Adipocyte (in vitro differentiated cells): ENCODE measurements at places on chromosomes 1 and 21.

- no peak for DNase-seq
Observed at GRCh38 chr1:101198842-101199636, 37.8 kb upstream of the S1PR1 start.

- DNase-seq = no peak
Observed at GRCh38 chr1:101728029-101728428, 268.7 kb downstream of the OLFM3 start.

GRCh38 chr21:44985441-44986401, 45.9 kb downstream of the SLX9 start:
- DNase-seq = no peak

DNA sequence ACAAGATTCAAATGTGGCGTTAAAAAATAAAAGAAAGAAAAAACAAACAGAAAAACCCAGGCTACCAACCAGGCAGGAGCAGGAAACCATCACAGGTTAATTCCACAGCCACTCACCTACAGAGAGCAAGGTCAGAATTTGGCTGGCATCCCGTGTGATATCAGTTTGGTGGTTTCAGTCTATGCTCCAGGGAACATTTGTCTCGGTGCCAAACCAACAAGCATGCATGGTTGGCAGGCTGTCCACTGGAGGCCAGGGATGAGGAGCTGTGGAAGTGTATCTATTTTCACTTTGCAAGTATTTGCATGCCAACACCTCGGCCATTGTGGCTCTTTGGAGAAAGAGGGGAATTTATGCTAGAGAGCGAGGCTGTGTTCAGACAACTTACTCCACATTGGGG, 53.1 kb upstream of the PROX1 start:
- DNase-seq = no peak

GRCh38 chr1:158153179-158153578, 27.5 kb upstream of the CD1D start:
- DNase-seq = no peak

GRCh38 chr1:104238991-104239390, 489.3 kb downstream of the AMY1C start:
- DNase-seq = peak; percentile 0

DNA sequence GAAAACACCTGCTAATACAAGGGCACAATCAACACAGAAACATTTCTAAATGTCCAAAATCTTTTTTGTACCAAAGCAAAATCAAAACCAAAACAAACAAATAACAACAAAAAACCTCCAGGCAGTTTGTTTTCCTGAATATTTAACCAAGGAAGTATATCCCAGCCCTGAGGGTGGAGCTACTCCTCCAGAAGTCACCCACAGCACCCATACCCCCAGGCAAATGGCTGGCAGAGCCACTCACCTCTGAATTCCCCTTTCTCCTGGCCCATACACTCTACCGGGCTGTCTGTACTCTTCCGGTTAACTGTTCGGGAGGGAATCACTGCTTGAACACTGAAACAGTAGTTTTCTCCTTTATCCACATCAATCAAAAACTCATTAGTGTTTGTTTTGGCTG, 9.5 kb downstream of the F3 start:
- DNase-seq = no peak

- no peak for DNase-seq
Observed at GRCh38 chr1:27744556-27744955, 18.8 kb downstream of the FAM76A start.

DNA sequence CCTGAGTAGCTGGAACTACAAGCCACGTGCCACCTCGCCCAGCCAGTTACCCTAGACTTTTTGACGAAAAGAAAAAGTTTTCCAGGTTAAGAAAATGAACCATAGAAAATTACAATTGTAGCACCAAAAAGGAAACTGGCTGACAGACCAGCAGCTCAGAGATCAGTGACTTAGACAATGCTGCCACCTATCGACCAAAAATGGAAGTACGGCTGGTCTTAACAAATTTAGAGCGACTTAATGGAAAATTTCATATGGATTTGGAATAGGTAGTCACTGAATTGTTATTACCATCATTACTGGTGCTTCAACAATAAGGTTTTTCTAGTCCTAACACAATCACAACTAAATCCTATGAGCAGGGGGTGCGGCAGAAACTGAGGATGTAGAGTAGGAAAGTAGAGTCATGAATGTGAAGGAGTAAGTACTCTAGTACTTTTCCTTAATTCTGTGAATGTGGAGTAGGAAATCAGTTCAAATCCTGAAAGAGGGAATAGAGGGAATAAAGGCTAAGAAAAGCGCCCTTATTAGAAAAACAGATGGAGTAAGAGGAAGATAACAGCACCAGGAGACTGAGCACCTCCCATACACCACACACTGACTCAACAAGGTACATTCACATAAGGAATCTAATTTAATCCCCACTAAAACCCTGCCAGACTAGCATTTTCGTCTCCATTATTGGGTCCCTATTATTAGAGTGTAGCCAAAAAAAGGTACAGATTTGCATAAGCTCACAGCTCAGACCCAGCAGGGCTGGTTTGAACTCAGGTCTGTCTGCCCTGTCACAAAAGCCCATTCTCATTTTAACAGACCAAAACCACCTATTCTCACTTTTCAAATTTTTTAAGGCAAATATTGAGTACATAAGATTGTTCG, 37.9 kb upstream of the MGST3 start:
- DNase-seq = peak; percentile 88

- DNase-seq = peak; percentile 20
Observed at GRCh38 chr1:53153752-53154151, 11.3 kb upstream of the SLC1A7 start.

GRCh38 chr1:27161594-27161993, 6.7 kb upstream of the SLC9A1 start:
- no peak for DNase-seq

DNA sequence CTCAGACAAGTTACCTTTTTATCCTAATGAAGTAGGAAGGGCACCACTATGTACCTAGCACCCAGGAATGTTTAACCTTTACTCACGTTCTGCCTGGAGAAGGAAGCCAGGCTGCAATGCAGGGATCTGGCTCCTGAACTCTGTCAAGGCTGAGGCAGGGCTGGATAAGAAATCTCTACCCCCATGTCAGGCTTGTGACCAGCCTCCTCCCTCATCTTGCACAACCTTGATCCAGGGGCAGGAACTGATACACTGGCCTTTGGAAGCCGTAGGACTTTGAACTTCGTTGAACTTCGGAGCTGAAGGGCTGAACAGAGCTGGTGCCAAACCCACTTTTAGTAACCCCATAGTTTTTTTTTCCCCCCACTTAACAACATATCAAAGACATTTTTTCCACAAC, 8.0 kb upstream of the AKR1A1 start:
- no peak for DNase-seq

- no peak for DNase-seq
Observed at GRCh38 chr21:34819357-34819999, 150.7 kb downstream of the CLIC6 start.

GRCh38 chr1:183276386-183277080, 90.5 kb downstream of the LAMC2 start:
- DNase-seq = no peak

- no peak for DNase-seq
Observed at GRCh38 chr1:2906085-2906484, 104.6 kb upstream of the TTC34 start.

DNA sequence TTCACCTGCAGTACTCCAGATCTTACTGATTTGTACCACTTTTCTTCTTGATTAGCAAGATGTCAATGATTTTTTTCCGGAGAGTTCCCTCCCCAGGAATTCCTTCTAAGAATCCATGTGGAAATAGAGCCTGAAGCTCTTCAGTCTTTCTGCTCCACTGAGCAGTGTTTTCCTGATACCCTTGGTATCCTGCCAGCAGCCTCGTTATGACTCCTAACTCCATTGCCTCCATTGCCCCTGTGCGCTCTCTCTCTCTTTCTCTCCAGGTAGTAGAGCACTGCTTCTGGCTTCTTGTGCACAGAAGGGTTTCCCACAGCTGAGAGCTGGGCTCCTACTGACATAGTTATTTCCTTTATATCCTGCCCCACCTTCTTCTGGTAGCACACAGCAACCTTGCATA, 12.2 kb downstream of the UBE2U start:
- no peak for DNase-seq

DNA sequence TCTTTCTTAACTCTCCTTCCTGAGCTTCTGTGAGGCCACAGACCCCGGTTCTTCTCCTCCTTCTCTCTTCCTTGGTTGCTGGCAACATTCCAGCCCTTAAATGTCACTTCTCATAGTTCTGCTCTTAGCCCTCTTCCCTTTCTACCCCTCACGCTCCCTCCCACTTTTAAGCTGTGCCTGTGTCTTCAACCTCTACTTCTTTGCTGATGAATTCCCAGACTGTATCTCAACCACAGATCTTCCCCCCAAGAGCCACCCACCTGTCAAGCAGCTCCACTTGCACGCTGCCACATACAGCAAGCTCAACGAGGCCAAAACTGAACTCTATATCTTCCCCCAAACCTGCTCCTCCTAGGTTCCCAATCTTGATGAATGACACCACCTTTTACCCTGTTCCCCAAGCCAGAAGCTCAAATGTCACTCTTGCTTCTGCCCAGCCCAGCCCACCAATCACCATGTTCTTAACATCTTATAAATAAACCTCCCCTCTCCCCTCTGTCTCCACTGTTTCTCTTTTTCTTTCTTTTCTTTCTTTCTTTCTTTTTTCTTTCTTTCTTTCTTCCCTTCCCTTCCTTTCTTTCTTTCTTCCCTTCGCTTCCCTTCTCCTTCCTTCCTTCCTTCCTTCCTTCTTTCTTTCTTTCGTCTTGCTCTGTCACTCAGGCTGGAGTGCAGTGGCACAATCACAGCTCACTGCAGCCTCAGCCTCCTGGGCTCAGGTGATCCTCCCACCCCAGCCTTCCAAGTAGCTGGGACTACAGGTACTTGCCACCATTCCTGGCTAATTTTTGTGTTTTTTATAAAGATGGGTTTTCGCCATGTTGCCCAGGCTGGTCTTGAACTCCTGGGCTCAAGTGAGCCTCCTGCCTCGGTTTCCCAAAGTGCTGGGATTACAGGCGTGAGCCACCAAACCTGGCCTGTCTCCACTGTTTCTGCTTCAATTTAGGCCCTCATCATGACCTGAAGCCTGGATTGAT, 19.8 kb upstream of the PTP4A2 start:
- DNase-seq = no peak

DNA sequence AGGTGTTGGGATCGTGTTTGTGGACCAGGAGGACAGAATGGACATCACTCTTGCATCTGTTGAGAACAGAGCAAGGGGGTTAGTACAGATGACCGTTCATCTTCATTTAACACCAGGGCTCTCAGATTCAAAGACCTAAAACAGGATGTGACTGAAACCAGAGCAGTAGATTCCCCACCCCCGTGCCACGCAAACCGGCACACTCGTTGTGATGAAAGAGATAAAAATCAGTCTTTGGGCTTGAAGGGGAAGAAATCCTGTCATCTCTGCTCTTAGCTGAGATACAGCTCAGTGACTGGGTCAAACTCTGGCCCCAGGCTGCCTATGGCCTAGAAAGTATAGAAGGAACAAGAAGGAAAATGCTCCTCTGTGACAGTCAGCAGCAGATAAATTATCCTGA, 146.2 kb upstream of the KRTAP19-8 start:
- DNase-seq = no peak

DNA sequence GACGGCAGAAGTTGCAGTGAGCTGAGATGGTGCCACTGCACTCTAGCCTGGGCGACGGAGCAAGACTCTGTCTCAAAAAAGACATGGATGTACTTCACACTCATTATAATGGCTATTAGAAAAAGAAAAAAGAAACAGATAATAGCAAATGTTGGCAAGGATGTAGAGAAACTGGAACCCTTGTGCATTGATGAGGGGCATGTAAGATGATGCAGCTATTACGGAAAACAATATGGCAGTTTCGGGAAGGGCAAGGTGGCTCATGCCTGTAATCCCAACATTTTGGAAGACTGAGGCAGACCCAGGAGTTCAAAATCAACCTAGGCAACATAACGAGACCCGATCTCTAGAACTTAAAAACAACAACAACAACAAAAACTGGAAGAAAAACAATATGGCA, 22.3 kb downstream of the TRIT1 start:
- DNase-seq = no peak

GRCh38 chr1:29186707-29187106, 5.0 kb upstream of the SRSF4 start:
- no peak for DNase-seq

GRCh38 chr1:230105754-230106625, 39.0 kb downstream of the GALNT2 start:
- DNase-seq = peak; percentile 88

- no peak for DNase-seq
Observed at GRCh38 chr1:3731583-3732433, 20.4 kb upstream of the CCDC27 start.

DNA sequence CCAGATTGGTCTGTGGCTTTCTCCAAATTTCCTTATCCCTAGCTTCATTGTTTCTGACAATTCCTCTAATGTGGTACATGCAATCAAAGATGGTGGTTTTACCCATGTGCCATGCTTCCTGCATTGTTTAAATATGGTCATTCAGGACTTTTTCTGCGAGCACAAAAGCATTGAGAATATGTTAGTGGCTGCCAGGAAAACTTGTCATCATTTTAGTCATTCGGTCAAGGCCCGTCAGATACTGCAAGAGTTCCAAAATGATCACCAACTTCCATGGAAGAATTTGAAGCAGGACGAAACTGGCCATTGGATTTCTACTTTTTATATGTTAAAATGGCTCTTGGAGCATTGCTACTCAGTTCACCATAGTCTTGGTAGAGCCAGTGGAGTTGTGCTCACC, 3.7 kb downstream of the ZBED6 start:
- no peak for DNase-seq

- DNase-seq = no peak
Observed at GRCh38 chr1:6267686-6268322, 6.9 kb upstream of the GPR153 start.

DNA sequence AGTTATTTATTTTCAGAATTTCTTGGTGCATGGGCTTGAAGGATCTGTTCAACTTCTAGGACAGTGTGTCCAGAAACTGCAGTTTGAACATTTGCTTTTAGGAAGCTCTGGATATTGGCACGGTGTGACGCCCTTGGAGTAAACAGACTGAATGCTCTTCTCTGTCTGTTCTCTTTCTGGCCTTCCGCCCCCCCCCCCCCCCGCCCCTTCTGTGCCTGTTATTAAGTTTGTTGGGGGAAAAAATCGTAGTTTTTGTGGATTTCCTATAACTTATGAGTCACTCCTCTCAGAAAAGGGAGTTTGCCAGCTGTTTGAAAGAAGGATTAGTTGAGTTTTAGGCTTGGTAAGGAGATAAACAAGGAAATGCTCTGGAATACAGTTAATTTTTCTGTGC, 1.2 kb downstream of the KCTD3 start:
- DNase-seq = peak; percentile 74

GRCh38 chr1:223126741-223127140, 16.3 kb downstream of the TLR5 start:
- DNase-seq = no peak

DNA sequence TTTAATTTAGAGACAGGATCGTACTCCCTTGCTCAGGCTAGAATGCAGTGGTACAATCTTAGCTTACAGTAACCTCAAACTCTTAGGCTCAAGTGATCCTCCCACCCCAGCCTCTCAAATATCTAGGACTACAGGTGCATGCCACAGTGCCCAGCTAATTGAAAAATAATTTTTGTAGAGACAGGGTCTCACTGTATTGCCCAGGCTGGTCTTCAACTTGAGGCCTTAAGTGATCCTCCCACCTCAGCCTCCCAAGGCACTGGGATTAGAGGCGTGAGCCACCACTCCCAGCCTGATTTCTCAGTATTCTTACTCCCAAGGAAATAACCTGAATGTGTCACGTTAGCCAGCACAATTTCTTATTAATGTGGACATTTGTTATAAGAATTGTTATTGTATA, 9.8 kb downstream of the RLF start:
- DNase-seq = no peak

GRCh38 chr1:7292036-7292681, 478.9 kb upstream of the VAMP3 start:
- DNase-seq = no peak

- peak; percentile 61 for DNase-seq
Observed at GRCh38 chr1:203888807-203889251, 27.4 kb downstream of the SNRPE start.

- no peak for DNase-seq
Observed at GRCh38 chr1:242842094-242842493, 317.6 kb upstream of the PLD5 start.
